ENCODE measurements at places on chromosomes 1 and 21.

DNA sequence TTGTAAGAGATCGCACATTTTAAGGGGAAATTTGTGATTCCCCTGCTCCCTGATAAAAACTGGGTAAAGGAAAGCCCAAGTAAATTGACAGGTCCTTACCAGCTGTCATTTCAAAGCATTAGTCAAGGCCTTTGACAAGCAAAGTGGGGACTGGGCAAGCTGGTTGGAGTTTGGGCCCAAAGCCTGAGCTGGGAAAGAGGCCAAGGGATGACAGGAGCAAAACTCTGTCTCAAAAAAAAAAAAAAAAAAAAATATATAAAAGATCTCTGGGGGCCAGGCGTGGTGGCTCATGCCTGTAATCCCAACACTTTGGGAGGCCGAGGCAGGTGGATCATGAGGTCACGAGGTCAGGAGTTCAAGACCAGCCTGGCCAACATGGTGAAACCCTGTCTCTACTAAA lies 36.9 kb downstream of the SLC2A1 start:
- no peak for DNase-seq

GRCh38 chr1:1777950-1778662 lies at the start of gene NADK:
NADK (minus strand) TSS chr1:1778470; CDS start chr1:1765406, 13,064 bp downstream.
- DNase-seq = no peak

- DNase-seq = no peak
These were observed 7.1 kb downstream of the AMIGO1 start for GRCh38 chr1:109502364-109502851.

GRCh38 chr1:25031966-25032667 lies 102.0 kb upstream of the RUNX3 start:
- no peak for DNase-seq

GRCh38 chr1:11279630-11280029 lies 6.6 kb downstream of the UBIAD1 start:
- no peak for DNase-seq

GRCh38 chr1:72547412-72547811 lies 265.1 kb upstream of the NEGR1 start:
- no peak for DNase-seq

DNA sequence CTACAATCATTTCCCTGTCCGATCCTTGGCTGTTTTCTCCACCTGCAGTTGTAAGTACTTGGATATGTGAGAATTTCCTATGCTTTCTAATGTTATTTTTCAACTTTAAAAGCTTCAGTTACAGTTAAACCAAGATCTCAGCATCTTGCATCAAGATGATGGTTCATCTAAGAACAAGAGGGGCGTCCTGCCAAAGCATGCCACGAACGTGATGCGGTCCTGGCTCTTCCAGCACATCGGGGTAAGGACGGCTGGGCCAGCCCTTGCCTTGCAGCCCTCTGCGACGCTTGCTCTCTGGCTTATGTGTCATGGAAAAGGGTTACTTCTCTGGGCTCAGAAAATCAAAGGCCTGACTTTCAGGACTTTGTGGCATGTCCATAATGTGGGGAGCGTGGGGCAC lies 46.8 kb downstream of the PKNOX1 start:
- DNase-seq = no peak

GRCh38 chr1:234584926-234585325 lies 25.1 kb downstream of the IRF2BP2 start:
- DNase-seq = no peak

- no peak for DNase-seq
These were observed 34.7 kb downstream of the S100A10 start for GRCh38 chr1:151958959-151959358.

- DNase-seq = no peak
These were observed 26.5 kb downstream of the CAP1 start for GRCh38 chr1:40067023-40067422.

DNA sequence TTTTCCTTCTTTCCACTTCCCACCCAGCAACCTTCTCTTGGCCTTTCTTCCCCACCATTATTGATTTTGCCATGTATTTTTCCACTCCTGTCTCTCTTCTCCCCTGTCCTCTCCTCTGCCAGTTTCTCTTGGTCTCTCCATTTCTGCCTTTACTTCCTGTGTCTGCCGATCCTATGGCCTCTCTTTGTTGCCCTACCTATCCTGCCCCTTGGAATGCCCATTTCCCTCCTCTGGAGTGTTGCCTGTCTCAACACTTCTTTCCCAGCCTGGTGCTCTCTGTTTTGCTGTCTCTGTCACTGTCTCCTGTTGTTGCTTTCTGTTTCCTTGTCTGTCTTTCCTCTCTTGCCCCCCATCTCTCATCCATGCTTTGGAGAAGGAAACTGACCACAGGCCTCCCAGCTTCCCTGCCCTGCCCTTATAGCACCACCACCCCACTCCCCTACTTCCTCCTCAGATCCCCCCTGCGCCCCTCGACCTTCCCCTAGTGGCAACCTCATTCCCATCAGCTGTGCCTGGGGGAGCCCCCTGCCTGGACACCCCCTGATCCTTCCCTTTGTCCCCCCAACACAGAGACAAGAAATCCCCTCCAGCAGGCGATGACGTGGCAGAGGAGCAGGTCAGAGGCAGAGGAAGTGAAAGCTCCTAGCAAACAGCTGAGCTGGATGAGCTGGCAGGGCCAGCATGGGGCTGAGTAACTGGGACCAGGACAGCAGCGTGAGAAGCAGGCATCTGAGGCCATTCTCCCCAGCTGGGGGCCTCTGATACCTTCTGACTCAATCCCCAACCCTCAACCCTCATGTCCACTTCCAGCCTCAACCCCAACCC lies 6.6 kb upstream of the ETV3L start:
- DNase-seq = no peak

- DNase-seq = no peak
These were observed 207.4 kb upstream of the NRIP1 start for GRCh38 chr21:15272171-15272570.

DNA sequence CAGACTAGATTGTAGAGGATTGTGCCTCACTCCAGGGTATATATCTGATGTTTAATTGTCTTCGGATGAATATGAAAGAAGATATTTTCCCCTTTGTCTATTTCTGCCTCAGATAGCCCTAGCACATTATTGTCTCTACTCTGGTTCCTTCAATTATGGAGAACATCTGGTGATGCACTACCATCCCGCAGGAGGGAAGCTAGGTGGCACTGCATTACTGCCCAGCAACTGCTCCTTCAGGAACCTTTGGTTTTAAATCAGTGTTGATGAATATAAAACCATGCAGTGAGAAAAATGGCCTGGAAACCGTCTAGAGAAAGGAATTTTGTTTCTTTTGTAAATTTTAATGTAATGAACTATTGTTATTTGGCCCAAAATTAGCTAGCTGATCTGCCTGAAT lies 68.5 kb downstream of the GPR88 start:
- DNase-seq = peak; percentile 5

- no peak for DNase-seq
These were observed 57.9 kb upstream of the SLC5A9 start for GRCh38 chr1:48164571-48164970.

GRCh38 chr1:16088351-16088911 lies 15.0 kb upstream of the FAM131C start:
- no peak for DNase-seq

GRCh38 chr1:115679141-115679611 lies 37.4 kb downstream of the VANGL1 start:
- no peak for DNase-seq

DNA sequence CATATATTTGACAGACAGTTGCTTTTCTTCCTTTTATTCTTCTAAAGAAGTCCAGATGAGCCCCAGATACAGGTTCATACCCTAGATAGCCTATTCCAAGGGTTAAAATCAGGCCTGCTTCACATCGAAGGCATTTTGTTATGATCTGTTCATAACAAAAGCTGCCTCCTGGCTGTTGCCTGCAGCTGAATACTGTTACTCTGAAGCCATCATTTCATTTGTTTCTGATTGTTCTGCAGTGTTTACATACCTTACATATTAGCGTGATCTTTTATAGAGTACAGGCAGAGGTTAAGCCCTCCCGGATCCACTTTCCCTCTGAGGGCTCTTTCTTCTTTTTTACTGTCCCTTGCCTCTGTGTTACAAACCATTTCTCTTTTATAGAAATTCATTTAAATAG lies 219.0 kb upstream of the HOOK1 start:
- DNase-seq = no peak

DNA sequence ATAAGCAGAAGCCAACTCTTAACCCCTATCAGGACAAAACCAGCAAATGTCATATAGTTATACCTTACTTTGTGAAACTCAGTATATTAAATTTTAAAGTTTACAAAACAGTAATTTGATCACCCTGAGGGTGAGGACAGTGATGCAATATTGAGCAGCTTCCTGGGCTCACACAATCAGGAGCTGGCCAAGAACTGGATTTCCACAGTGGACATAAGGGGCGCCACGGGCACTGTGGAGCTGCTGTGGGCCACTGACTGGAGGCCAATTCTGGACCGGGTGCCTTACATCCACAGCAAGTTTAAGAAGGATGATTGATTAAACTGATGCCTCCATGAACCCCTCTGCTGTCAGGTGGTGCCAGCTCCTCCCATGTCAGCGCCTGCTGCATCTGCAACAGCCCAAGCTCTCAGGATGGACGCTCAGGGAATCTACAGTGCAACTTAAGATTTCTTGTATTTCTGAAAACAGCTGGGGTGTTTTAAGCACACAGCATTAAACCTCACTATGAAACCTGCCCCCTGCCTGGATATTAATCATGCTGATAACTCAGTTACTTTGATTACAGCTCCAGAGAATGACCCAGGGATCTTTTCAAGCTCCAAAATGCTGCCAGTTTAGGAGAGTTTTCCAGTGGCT lies 55.9 kb downstream of the TOR3A start:
- no peak for DNase-seq

GRCh38 chr1:23198373-23198772 lies 18.9 kb downstream of the HTR1D start:
- DNase-seq = no peak

- no peak for DNase-seq
These were observed 104.8 kb downstream of the OMA1 start for GRCh38 chr1:58441699-58442098.

DNA sequence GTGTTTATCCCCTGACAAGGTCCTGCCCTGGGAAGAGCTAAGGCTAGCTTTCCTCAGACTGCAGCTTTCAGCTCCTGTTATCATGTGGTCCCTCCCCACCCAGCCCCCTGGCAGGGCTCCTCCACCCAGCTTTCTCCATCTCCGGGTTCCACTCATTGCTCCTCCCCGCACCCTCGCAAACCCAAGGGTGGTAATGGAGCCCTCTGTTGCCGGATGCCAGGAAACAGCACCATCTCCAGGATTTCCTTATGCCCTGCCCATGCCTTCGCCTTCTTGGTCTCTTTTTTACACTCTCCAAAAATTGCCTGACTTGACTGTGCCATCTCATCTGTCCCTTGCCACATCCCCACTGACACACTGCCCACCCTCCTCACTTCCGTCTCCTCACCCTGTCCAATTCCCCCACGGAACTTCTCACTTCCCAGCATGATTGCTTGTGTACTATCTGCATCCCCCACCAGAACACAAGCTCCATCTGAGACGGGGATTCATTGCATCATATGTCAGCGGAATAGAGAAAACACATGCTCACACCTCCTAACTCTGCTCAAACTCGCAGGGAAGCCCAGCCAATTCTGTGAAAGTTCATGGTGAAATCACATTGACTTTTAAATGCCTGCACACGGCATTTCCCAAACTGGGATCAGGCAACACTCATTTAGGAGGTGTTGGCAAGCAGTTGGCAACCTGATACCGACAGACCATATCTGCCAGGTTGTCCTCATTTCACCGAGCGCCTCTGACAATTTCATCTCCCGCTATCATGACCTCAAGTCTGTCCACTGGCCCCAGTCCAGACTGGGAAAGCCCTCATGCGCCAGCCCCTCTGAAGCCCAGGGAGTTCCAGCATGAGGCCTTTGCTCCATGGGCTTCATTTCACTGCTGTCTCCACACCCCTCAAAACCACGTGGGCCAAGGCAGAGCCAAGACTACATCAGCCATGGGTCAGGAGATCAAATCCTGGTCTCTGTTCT lies 201.1 kb downstream of the MATN1 start:
- no peak for DNase-seq

- no peak for DNase-seq
These were observed 14.7 kb upstream of the CSF1 start for GRCh38 chr1:109895720-109896504.

DNA sequence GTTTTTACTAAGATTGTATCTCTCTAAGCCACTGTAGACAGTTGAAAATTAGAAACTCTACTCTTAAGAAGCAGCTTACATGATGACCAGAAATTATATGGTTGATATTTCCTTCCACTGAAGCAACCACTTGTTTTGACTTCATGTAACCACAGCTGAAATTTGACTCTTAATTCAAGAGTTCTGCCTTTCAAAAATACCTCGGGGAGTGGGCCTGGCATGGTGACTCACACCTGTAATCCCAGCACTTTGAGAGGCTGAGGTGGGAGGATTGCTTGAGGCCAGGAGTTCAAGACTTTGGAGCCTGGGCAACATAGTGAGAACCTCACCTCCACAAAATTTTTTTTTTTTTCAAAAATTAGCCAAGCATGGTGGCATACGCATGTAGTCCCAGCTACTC lies 4.3 kb downstream of the AMPD1 start:
- no peak for DNase-seq

- no peak for DNase-seq
These were observed 3.5 kb upstream of the ILDR2 start for GRCh38 chr1:166978821-166979220.

DNA sequence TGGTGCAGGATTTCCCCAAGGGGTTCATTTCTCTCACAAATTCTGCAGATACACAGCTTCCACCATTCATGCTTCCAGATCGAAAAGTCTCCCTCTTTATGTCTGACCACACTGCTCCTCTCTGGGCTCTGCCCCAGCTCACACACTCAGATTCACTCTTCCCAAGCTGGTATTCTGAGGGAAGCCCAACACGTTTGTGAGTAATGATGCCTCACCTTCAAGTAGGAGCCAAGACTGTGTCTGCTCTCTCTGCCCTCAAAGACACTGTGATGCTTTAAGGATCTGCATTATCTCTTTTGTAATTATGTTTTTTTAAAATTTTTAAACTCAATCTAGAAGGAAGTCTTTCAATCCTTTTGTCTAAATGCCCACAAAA lies 19.8 kb downstream of the PRAMEF11 start:
- no peak for DNase-seq

GRCh38 chr1:245153552-245154428 lies 995 bp upstream of the KIF26B start:
- no peak for DNase-seq

DNA sequence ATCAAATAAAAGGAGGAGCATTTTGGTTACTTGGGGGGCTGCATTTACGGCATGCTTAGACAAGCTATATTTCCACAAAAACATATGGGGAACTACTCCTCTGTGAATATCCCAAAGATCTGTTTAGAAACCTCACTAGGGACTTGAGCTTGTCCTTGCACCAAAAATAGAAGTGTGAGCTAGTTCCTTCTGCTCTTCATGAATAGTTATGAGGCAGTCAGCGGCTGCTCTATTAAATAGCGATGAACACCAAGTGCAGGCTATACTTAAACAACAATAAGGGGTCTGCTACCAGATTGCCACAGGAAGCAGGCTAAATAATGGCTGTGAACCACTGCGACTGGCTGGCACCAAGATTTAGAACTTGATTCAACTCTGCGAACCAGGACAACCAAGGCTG lies 190.1 kb downstream of the PCP4 start:
- DNase-seq = no peak

DNA sequence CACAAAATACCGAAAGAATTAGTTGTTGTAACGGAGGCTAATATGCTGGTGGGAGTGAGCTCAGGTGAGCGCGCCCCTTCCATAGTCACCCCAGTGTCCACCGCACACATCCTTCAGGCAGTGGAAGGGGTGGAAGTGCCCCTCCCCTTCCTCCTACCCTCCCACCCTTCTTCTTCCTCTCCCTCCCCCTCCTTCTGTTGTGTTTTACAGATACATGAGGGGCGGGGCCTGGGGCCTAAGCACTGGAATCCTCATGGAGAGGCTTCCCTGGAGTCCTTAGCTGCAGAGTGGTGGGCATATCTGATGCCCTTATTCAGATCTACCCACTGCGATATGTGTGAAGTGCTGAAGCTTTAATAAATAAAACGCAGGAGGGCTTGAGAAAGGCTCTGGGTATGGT lies 10.3 kb upstream of the ADARB1 start:
- DNase-seq = no peak
